GM23338 (cell line): ENCODE measurements at places on chromosomes 4 and X.
A peak's percentile ranks its signal among the peaks of the same experiment; 100 is the strongest.

- H3K4me1 ChIP-seq: no peaks in the 10 kb centered on the region
- H3K4me3 ChIP-seq: no peak overlapping the region
- H3K27ac ChIP-seq: no peak overlapping the region
- H3K36me3 ChIP-seq: no peaks in the 10 kb centered on the region
Measured at GRCh38 chr4:124977045-124977444, 264.5 kb upstream of the ANKRD50 start.

- no peaks in the 10 kb centered on the region for H3K36me3 ChIP-seq
- no peaks in the 10 kb centered on the region for H3K27me3 ChIP-seq
- H3K4me1 ChIP-seq: peaks cover 8% of the 10 kb centered on the region; the same call in 1 of the 2 replicates
- no peak overlapping the region for H3K4me3 ChIP-seq
- DNase-seq: no peak
- no peak overlapping the region for H3K27ac ChIP-seq
Measured at GRCh38 chrX:72280321-72280845, 3.3 kb upstream of the RPS4X start.

DNA sequence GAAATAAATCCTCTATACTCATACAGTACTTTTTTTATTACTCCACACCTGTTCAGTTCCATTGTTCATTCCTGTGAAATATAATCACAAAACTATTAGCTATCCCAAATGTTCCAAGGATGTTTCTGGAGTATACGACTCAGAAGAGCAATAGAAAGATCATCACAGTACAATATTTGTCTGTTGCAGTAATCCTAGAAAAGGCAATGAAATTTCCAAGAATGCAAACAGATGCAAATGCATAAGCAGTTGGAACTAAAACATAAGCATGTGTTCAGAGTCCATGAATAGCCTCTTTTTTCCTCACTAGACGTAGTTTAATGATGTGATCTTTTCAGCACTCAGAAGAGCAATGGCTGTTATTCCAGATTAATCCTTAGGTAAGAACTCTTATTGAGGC, 55.2 kb downstream of the RTL3 start:
- H3K4me3 ChIP-seq: no peak overlapping the region
- DNase-seq: no peak
- H3K27ac ChIP-seq: no peak overlapping the region
- no peaks in the 10 kb centered on the region for H3K27me3 ChIP-seq
- no peaks in the 10 kb centered on the region for H3K36me3 ChIP-seq

GRCh38 chr4:118997601-118998000, 108.9 kb downstream of the SYNPO2 start:
- DNase-seq: no peak
- H3K27ac ChIP-seq: no peak overlapping the region
- no peaks in the 10 kb centered on the region for H3K27me3 ChIP-seq

GRCh38 chr4:139826426-139826825, 160.8 kb downstream of the MGST2 start:
- H3K4me3 ChIP-seq: no peak overlapping the region
- no peak overlapping the region for H3K27ac ChIP-seq
- H3K27me3 ChIP-seq: no peaks in the 10 kb centered on the region
- no peak for DNase-seq

GRCh38 chr4:7377223-7377865, 57.4 kb downstream of the PSAPL1 start:
- no peak overlapping the region for H3K4me3 ChIP-seq
- no peaks in the 10 kb centered on the region for H3K27me3 ChIP-seq
- no peak for DNase-seq
- H3K36me3 ChIP-seq: no peaks in the 10 kb centered on the region

GRCh38 chr4:37852376-37852775, 25.9 kb downstream of the PGM2 start:
- H3K4me3 ChIP-seq: no peak overlapping the region
- no peaks in the 10 kb centered on the region for H3K27me3 ChIP-seq
- DNase-seq: no peak
- H3K36me3 ChIP-seq: peaks cover 27% of the 10 kb centered on the region
- H3K4me1 ChIP-seq: no peaks in the 10 kb centered on the region

DNA sequence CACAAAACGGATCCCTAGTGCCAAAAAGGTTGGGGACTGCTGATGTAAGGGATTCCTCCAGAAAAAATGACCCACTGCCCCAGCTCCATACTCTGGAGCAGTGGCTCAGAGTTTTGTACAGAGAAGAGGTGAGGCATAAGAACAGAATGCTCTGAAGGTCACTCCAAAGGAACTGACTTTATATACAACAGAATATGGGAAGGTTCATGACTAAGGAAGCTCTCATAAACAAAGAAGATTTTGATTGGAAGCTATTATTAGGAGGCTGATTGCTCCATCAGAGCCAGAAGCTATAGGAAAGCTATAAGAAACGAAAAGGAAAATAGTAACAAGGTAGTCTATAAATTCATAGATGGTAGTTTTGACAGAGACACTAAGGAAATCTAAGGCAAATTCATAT, 203.1 kb downstream of the SLC7A11 start:
- H3K27me3 ChIP-seq: no peaks in the 10 kb centered on the region
- no peak overlapping the region for H3K4me3 ChIP-seq
- DNase-seq: no peak
- 0 out of 2 replicates have a peak, but pooled peaks cover 4% of the 10 kb centered on the region for H3K4me1 ChIP-seq

- no peaks in the 10 kb centered on the region for H3K27me3 ChIP-seq
- peaks cover 19% of the 10 kb centered on the region for H3K36me3 ChIP-seq
- 0 out of 2 replicates have a peak overlapping the region, but pooled peaks have one; percentile 43 for H3K27ac ChIP-seq
- DNase-seq: no peak
- peaks cover 33% of the 10 kb centered on the region for H3K4me1 ChIP-seq
Measured at GRCh38 chrX:134172588-134173259, 64.3 kb upstream of the CCDC160 start.

DNA sequence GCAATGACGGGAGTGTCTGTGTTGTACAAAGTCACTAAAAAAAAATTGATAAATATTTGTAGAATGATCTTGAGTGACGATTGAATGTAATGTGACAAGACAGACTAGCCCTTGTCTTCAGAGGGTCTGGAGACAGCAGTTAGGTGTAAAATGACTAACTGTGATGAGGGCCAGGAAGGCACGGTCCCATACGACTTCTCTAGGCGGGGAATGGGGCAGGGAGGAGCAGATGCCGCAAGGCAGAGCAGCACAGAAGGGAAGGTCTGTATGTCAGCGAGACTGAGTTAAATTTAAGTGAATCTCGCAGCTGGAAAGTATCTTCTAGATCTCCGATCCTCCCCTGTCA, 405 bp downstream of the CENPE start:
- peaks cover 11% of the 10 kb centered on the region; the same call in 1 of the 2 replicates for H3K4me1 ChIP-seq
- H3K27ac ChIP-seq: no peak overlapping the region
- no peaks in the 10 kb centered on the region for H3K27me3 ChIP-seq
- peak overlapping the region; percentile 93 for H3K4me3 ChIP-seq
- peaks cover 22% of the 10 kb centered on the region for H3K36me3 ChIP-seq
